ENCODE measurements at places on chromosomes 11 and 22.

- H3K27me3 ChIP-seq: peaks cover 25% of the 10 kb centered on the region
- H3K4me3 ChIP-seq: peak overlapping the region; percentile 56
- no peaks in the 10 kb centered on the region for H3K36me3 ChIP-seq
- no peak overlapping the region for H3K27ac ChIP-seq
Measured at GRCh38 chr22:24155627-24156140, 25.6 kb upstream of the SUSD2 start.

- no peak overlapping the region for H3K27ac ChIP-seq
- no peak for DNase-seq
- no peaks in the 10 kb centered on the region for H3K4me1 ChIP-seq
- no peak overlapping the region for H3K4me3 ChIP-seq
- H3K27me3 ChIP-seq: no peaks in the 10 kb centered on the region
- H3K36me3 ChIP-seq: no peaks in the 10 kb centered on the region
Measured at GRCh38 chr11:79026803-79027445, 413.9 kb downstream of the TENM4 start.

DNA sequence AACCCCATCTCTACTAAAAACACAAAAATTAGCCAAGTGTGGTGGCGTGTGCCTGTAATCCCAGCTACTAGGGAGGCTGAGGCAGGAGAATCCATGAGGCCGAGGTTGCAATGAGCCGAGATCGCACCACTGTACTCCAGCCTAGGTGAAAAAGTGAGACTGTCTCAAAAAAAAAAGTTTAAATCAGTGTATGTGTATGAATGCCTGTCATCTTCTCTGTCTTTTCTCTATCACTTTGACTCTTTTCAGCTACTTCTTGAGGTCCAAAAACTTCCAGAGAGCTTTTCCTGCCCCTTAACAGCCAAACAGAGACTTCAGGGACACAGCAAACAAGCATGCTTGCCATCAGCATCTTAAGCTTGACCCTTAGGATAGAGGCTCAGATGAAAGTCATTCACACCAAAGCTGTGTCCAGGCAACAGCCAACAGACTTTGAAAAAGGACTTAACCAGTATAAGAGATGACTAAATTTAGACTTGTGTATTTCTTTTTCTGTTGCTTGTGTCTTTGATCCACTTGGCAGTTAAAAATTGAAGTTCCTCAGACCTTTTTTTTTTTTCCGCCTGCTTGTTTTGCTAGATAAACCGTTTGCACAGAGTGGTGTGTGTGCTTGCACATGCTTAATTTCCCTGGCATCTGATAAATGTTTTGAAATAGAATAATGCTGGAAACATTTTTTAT lies 151.9 kb downstream of the DBX1 start:
- H3K36me3 ChIP-seq: no peaks in the 10 kb centered on the region
- peaks cover 17% of the 10 kb centered on the region for H3K4me1 ChIP-seq
- DNase-seq: no peak
- H3K27ac ChIP-seq: no peak overlapping the region

DNA sequence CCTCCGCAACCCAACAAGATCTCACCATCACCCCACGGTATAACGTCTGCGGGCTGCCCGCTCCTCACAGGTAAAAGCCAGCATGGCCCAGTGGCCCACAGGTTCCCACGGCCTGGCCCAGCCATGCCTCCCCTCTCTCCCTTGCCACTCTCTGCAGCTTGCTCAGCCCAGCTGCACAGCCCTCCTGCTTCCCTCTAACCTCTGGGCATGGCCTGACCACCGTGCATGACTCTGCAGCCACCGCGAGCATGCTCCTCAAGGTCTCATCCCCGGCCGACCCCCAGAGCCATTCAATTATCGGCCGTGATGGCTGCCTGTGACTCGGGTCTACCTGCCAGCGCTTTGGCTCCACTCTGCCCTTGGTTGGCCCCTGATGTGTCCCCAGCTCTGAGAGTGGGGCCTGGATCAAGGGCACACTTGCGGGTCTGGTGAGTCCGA lies 185.5 kb downstream of the CTTN start:
- DNase-seq: no peak
- peak overlapping the region; percentile 12 for H3K27ac ChIP-seq
- no peaks in the 10 kb centered on the region for H3K36me3 ChIP-seq
- H3K4me1 ChIP-seq: peaks cover 9% of the 10 kb centered on the region
- H3K4me3 ChIP-seq: no peak overlapping the region

- no peak for DNase-seq
- no peak overlapping the region for H3K4me3 ChIP-seq
- no peaks in the 10 kb centered on the region for H3K36me3 ChIP-seq
- no peak overlapping the region for H3K27ac ChIP-seq
- no peaks in the 10 kb centered on the region for H3K27me3 ChIP-seq
- peaks cover 11% of the 10 kb centered on the region for H3K4me1 ChIP-seq
Measured at GRCh38 chr11:113567097-113567496, 91.9 kb upstream of the DRD2 start.

GRCh38 chr22:37318364-37319109 lies 36.2 kb downstream of the CYTH4 start:
- DNase-seq: no peak
- peaks cover 52% of the 10 kb centered on the region for H3K27me3 ChIP-seq
- no peak overlapping the region for H3K4me3 ChIP-seq

DNA sequence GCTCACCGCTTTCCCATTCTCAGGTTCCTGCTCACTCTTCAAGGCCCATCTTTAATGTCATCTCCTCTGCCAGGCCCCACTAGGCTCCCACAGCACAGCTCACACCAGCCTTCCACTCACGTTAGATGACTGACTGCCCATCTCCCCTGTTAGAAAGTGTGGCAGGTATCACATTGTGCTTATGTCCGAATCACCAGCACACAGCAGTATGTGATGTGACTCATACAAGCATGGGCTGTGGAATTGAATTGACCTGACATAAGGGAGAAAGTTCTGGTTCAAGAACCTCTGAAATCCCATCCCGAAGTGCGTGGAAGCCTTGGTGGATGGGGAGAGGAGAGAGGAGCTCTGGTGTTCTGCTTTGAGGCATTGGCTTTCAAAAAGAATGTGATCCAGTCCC lies 6.5 kb downstream of the VSTM5 start:
- DNase-seq: no peak
- H3K4me1 ChIP-seq: no peaks in the 10 kb centered on the region
- no peaks in the 10 kb centered on the region for H3K27me3 ChIP-seq
- H3K4me3 ChIP-seq: no peak overlapping the region
- H3K27ac ChIP-seq: peak overlapping the region; percentile 30
- no peaks in the 10 kb centered on the region for H3K36me3 ChIP-seq

DNA sequence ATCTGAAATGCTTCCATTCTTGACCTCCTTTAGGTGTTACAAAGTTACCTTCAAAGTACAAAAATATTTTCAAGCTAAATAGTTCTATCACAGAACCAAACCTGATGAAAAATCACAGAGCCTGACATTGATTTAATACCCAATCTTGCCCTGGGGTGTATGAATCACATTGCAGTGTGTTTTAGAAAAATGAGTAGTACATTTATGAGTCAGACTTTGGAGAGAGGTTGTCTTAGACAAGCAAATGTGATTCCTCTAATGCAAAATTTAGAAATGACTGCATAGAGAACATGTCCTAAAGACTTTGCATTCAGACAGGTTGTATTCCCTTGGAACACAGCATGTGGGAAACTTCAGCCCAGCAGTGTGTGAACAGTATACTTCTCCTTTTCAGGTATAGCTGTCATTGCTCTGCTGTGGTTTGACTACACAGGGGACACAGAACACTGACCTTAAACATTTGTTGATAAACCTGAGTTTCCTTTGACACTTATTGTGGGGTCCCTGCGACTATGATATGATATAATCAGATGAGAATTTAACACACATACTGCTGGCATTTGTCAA lies 972.1 kb downstream of the JRKL start:
- no peaks in the 10 kb centered on the region for H3K27me3 ChIP-seq
- no peaks in the 10 kb centered on the region for H3K36me3 ChIP-seq
- H3K4me1 ChIP-seq: no peaks in the 10 kb centered on the region
- DNase-seq: no peak
- H3K4me3 ChIP-seq: no peak overlapping the region
- H3K27ac ChIP-seq: no peak overlapping the region

DNA sequence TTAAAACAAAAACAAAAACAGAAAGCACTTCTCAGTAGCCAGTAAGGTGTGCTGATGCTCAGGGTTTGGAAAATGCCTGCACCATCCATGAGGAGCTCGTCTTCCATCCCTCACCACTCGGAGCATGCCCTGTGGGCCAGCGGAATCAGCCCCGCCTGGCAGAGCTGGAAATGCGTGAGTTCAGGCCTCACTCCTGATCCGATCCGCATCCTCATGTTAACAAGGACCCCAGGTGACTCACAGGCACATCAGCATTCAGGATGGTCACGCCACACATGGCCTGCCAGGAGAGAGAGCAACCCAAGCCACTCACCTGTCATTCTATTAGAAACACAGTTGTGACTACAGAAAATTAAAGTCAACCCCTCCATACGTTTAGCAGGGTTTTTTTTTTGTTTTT lies 188.5 kb downstream of the MPPED1 start:
- DNase-seq: no peak
- no peaks in the 10 kb centered on the region for H3K36me3 ChIP-seq
- H3K27me3 ChIP-seq: peaks cover 16% of the 10 kb centered on the region
- no peak overlapping the region for H3K4me3 ChIP-seq
- no peak overlapping the region for H3K27ac ChIP-seq

GRCh38 chr11:62269654-62270278 lies at the start of gene SCGB2A2:
Gene SCGB2A2 (plus strand): TSS chr11:62270158. CDS start chr11:62270217, 59 bp downstream.
- no peaks in the 10 kb centered on the region for H3K36me3 ChIP-seq
- H3K27ac ChIP-seq: no peak within 1 kb of the TSS
- DNase-seq: no peak
- H3K27me3 ChIP-seq: peaks cover 46% of the 10 kb centered on the region
- peaks cover 3% of the 10 kb centered on the region for H3K4me1 ChIP-seq

DNA sequence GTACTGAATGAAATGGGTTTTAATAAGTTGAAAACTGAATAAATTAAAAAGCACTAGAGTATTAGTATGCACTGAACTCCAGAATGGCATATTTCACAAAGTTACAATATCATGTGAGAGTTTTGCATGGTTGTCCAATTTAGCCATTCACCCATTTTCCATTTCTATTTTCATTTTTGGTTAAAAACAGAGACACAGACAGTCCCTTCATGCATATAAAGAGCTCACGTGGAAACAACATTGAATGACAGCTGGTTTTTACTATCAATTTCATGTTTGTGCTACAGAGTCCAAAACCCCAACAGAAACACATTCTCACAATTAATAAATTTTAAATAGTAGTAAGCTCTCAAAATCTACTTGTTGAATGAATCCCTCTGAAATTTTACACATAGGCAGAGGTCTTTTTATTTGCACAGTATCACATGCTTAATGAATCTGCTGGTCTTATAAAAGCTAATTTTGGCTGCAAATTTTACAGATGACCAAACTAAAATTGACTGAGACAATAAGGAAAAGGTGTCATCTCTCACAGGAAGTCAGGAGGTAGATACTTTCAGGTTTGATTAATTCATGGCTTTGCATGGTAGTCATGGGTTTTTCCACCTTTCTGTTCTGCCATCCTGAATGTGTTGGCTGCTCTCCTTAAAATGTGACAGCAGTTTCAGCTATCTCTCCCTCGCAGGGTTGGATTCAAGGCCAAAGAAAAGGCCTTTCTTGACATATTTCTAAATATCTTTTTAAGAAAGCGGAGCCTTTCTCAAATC lies 20.6 kb upstream of the DDI1 start:
- no peaks in the 10 kb centered on the region for H3K36me3 ChIP-seq
- no peaks in the 10 kb centered on the region for H3K4me1 ChIP-seq
- no peaks in the 10 kb centered on the region for H3K27me3 ChIP-seq
- H3K27ac ChIP-seq: no peak overlapping the region
- no peak for DNase-seq
